ENCODE measurements at places on chromosomes 12 and 14. TPM values are rescaled to one million over a fixed set of nuclear protein-coding genes. Genes with fewer than 3 reads are reported as not detected.

The MGAT4C gene
- total RNA-seq, result not detected

The CRACR2A gene
- total RNA-seq, result 0.53 TPM

The IRAK3 gene
- 35.9 TPM for total RNA-seq

The MEG3 gene
- total RNA-seq, result 105 TPM

- no peak for DNase-seq
Observed at GRCh38 chr14:91368776-91369416, 48.7 kb downstream of the CCDC88C start.

DNA sequence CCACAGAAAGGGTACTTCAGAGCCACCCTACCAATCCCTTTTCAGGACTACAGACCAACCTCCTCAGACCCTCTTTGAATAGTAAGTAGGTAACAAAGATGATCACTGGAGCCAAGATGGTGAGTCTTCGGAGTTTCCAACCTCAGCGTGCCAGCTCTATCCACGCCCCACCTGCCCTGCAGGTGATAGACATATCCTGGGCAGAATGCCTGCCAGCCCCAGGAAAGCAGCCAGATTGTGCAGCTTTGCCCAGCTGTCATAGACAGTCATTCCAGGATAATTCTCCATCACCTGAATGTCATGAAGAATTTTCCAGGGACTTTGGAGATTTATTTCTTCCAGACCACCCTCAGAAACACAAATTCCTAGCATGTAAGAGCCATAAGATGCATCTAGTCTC lies 434.4 kb downstream of the RGS6 start:
- DNase-seq, result no peak

GRCh38 chr12:125890366-125890905 lies 825.2 kb downstream of the AACS start:
- DNase-seq, result no peak

DNA sequence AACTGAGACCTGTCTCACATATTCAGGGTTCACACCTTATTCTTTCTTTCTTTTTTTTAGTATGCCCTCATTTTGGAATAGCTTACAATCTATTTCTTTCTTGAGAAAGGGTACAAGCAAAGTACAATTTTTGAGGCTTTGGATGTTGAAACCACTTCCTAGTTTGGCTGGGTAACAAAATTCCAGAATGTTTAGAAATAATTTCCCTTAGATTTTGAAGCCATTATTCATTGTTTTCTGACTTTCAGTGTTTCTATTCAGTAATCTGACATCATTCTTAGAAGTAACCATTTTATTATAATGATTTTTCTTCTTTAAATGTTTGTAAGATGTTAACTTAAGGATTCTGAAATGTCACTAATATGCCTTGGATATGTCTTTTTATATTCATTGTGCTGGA lies 28.2 kb downstream of the ST8SIA1 start:
- no peak for DNase-seq

GRCh38 chr12:66587912-66588311 lies 91.0 kb downstream of the GRIP1 start:
- no peak for DNase-seq

GRCh38 chr14:96626121-96626768 lies 124.1 kb downstream of the PAPOLA start:
- DNase-seq, result no peak

- DNase-seq, result no peak
Observed at GRCh38 chr14:88825078-88825458, 617 bp downstream of the TTC8 start.

DNA sequence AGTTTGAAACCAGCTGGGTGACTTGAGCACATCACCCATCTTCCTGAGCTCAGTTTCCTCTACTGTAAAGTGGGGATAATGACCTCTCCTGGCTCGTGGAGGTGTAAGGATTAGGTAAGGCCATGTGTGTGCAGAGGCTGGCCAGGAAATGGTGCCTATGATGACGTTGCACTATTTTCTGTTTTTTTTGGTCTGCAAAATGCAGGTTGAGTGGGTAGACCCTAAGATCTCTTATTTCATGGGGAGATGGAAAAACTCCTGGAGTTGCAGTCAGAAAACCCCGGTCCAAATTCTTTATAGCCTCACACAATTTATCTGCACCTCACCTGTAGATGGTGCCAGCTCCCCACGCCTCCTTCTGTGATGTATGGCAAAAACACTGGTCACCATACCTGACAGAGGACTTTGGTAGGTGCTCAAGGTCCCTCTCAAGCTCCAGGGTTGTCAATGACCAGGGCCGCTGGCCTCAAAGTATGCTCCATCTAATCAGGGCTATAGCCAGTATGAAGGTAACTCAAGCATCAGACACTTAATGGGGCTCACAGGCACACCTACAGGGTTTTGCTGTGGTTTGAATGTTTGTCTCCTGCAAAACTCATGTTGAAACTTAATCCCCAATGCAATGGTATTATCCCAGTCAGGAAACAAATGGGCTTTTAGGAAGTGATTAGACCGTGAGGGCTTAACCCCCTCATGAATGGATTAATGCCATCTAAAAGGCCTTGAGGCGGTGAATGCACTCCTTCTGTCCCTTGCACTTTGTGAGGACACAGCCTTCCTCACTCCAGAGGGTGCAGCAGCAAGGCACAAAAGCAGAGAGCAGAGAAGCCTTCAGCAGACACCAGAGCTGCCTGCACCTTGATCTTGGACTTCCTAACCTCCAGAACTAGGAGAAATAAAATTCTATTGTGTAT lies 17.6 kb downstream of the C14orf132 start:
- no peak for DNase-seq

- DNase-seq, result no peak
Observed at GRCh38 chr14:35386673-35387125, 17.9 kb downstream of the NFKBIA start.
